A549 treated with ZK216348 at 1 μM for 4 hours (cell line): ENCODE measurements at places on chromosomes 3 and 15. TPM values are rescaled to one million over a fixed set of nuclear protein-coding genes. Genes with fewer than 3 reads are reported as not detected.

Gene CCR8
- not detected in 5 replicates for total RNA-seq

Gene ANKRD34C
- not detected in 5 replicates for total RNA-seq

Gene SAMD7
- not detected in 5 replicates for total RNA-seq

Gene UBR1
- total RNA-seq = 4.3 to 5.5 TPM (median 4.4 TPM) in 5 replicates

Gene MESP2
- total RNA-seq = 0.44 to 0.95 TPM (median 0.65 TPM) in 4 of 5 replicates, not detected in the other

Gene TMEM158
- 9.1 to 21.3 TPM (median 15.9 TPM) in 5 replicates for total RNA-seq

Gene BDH1
- total RNA-seq = 1.3 to 4.2 TPM (median 3.0 TPM) in 5 replicates

Gene SLC22A14
- total RNA-seq = 0.09 TPM in 2 of 5 replicates, not detected in the others

Gene UPK1B
- total RNA-seq = 8.1 to 16.0 TPM (median 13.6 TPM) in 5 replicates

Gene LDHAL6B
- total RNA-seq = not detected in 5 replicates

Gene GRAMD2A
- total RNA-seq = not detected in 5 replicates

Gene TIGIT
- not detected in 5 replicates for total RNA-seq

Gene CPNE4
- total RNA-seq = 4.2 to 7.7 TPM (median 6.2 TPM) in 5 replicates

Gene RAD18
- total RNA-seq = 9.4 to 22.4 TPM (median 14.9 TPM) in 5 replicates

Gene SERINC4
- total RNA-seq = 0.11 TPM in 1 of 5 replicates, not detected in the others

Gene MME
- not detected in 5 replicates for total RNA-seq

Gene TM4SF18
- 31.6 to 39.5 TPM (median 34.5 TPM) in 5 replicates for total RNA-seq

Gene ANKRD63
- 0.21 to 0.67 TPM (median 0.35 TPM) in 4 of 5 replicates, not detected in the other for total RNA-seq

Gene LRTM1
- not detected in 5 replicates for total RNA-seq

Gene CHL1
- not detected in 5 replicates for total RNA-seq

Gene C3orf49
- not detected in 5 replicates for total RNA-seq

Gene OSTN
- total RNA-seq = not detected in 5 replicates

Gene CHRNB4
- total RNA-seq = 0.39 to 1.8 TPM (median 0.80 TPM) in 5 replicates

Gene SLC9C1
- not detected in 5 replicates for total RNA-seq
